ENCODE measurements at places on chromosomes 16 and 17. TPM values are rescaled to one million over a fixed set of nuclear protein-coding genes. Genes with fewer than 3 reads are reported as not detected.

Gene LLGL2
- total RNA-seq = 165 TPM

Gene GCGR
- 1.0 TPM for total RNA-seq

Gene CYB561
- total RNA-seq = 46.3 TPM

Gene RMI2
- total RNA-seq = 47.4 TPM

Gene ADORA2B
- total RNA-seq = 2.5 TPM

Gene CCL18
- total RNA-seq = not detected

Gene MMD
- 38.6 TPM for total RNA-seq

Gene PPL
- 61.5 TPM for total RNA-seq

Gene RNF112
- not detected for total RNA-seq

Gene MYH11
- 0.19 TPM for total RNA-seq

Gene LAT
- 1.7 TPM for total RNA-seq

- DNase-seq = no peak
Measured at GRCh38 chr17:4221163-4221562, 42.6 kb downstream of the ANKFY1 start.

GRCh38 chr16:28321700-28322411 is 29.5 kb downstream of the SBK1 start:
- DNase-seq = peak; percentile 52

DNA sequence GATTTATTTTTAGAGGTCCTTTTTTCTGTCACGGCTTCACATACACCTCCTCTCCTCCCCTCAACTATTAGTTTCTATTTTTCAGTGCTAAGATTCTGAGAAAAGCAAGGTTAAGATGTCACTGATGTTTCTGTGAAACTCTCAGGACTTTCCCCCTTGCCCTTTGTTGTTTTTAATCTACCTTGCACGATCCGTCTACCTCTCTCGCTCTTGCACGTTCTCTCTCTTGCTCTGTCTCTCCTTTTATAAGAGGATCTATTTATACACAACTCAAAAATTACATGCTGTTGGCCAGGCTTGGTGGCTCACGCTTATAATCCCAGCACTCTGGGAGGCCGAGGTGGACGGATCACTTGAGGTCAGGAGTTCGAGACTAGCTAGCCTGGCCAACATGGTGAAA is 43.6 kb downstream of the RPA1 start:
- DNase-seq = no peak

DNA sequence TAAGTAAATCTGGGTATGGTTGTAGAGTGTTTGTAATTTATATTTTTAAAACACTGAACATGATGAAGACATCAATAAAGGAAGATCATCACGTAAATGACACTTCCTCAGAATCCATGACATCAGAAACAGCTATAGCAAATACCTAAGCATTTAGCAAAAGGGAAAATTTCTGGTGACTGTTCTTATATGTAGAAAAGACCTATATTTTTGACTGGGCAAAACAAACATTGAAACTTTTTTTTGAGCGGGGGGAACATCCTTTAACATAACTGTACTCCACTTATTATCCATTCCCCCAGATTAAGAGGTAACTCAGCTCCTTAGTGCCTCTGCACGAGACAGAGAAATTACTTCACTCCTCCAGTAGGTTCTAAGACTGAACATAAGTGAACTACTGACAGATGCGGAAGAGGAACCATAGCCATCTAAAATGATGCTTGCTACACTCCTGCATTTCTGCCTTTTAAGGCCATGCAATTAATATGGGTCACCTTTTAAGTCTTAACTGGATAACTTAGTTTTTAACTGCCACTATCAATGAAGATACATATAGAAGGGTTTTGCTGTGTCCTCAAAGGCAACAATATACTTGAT is 9.4 kb downstream of the CRYBA1 start:
- no peak for DNase-seq

GRCh38 chr16:28202147-28202746 is 9.5 kb downstream of the XPO6 start:
- DNase-seq = no peak

DNA sequence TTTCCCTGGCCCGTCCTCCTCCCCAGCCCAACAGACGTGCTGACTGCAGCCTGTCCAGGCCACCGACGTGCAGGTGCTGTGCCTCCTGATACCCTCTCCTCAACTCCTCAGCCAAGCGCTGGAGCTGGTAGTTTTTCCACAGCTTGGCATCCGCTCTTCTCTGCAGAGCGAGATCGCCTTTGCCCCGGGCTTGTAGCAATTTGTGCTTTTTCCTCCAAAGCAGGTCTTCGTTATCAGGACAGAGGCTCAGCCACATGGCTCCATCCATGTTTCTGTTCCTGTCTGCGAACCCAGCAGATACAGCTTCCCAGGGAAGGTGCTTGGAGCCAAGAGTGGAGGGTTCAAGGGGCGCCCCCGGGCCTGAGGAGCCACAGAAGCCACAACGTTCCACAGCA is 10.9 kb downstream of the CEP295NL start:
- no peak for DNase-seq

DNA sequence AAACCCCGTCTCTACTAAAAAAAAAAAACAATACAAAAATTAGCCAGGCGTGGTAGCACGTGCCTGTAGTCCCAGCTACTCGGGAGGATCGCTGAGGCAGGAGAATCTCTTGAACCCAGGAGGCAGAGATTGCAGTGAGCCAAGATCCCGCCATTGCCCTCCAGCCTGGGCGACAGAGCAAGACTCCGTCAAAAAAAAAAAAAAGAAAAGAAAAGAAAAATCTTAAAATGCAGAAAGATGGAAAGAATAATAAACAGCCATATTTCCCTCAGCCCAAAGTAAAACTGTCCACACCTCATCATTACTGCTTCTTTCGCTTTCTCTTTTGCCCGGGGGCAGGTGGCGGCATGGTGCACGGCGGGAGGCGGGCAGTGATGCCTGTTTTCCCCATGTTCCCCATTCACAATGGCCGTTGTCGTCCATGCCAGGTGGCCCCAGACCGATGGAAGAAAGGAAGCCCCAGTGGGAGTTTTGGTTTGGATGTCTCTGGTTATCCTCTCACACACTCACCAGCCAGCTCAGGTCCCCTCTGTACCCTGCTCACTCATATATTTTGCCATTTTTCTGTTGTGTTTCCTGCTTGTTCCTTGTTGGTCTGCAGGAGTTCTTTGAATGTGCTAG is 37.0 kb upstream of the PEMT start:
- DNase-seq = no peak

GRCh38 chr17:1905190-1905913 is 75.5 kb downstream of the RPA1 start:
- no peak for DNase-seq

- DNase-seq = no peak
Measured at GRCh38 chr17:74951680-74952421, 16.2 kb downstream of the OTOP3 start.

- DNase-seq = peak; percentile 83
Measured at GRCh38 chr17:74671031-74671771, 41.5 kb downstream of the CD300LF start.

GRCh38 chr17:14794961-14795360 is 470.2 kb downstream of the PMP22 start:
- DNase-seq = no peak

DNA sequence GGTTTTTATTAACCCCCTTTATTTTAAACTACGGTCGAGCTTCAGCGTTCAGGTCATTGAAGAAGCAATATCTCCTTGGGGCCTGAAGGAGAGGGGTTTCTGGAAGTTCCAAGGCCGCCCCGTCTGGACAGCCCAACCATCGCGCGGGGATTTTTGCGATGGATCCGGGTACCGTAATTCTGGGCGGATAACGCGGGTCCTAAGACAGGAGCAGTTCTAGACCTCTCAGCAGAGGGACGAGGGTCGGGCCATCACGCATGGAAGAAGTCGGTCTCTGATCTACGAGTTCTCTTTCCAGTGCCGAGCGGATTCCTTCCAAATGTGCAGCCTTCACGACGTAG is 3.6 kb downstream of the BORCS6 start:
- DNase-seq = no peak

GRCh38 chr16:14405611-14406537 is 224.2 kb downstream of the PARN start:
- peak; percentile 37 for DNase-seq

DNA sequence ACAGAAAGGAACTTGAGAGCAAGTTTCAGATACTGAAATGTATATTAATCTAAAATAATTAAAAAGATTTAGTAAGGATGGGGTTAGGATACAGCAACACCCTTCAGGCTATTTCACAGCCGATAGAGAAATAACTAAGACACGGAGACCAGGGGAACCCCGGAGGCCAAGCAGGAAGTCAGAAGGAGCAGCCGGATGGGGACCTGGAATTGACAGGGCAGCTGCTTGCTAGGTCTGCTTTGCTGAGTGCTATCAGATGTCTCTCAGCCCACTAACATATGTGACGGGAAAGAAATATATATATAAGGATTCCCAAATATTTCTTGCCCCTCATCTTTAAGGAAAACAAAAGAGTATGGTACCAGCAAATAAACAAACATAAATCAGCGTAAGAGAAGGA is 154.1 kb upstream of the CDH5 start:
- no peak for DNase-seq

GRCh38 chr16:88939245-88939971 is 37.6 kb downstream of the CBFA2T3 start:
- DNase-seq = no peak

DNA sequence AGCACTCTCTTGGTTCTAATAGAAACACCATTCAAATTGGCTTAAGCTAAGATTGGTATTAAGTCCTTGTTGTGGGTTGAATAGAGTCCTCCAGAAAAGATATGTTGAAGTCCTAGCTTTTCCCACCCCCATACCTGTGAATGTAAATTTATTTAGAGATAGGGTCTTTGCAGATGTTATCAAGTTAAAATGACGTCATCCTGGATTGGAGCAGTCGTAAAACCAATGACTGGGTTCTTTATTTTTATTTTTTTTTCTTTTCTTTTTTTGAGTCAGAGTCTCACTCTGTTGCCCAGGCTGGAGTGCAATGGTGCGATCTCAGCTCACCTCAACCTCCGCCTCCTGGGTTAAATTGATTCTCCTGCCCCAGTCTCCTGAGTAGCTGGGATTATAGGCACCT is 658.6 kb upstream of the RBFOX1 start:
- no peak for DNase-seq

DNA sequence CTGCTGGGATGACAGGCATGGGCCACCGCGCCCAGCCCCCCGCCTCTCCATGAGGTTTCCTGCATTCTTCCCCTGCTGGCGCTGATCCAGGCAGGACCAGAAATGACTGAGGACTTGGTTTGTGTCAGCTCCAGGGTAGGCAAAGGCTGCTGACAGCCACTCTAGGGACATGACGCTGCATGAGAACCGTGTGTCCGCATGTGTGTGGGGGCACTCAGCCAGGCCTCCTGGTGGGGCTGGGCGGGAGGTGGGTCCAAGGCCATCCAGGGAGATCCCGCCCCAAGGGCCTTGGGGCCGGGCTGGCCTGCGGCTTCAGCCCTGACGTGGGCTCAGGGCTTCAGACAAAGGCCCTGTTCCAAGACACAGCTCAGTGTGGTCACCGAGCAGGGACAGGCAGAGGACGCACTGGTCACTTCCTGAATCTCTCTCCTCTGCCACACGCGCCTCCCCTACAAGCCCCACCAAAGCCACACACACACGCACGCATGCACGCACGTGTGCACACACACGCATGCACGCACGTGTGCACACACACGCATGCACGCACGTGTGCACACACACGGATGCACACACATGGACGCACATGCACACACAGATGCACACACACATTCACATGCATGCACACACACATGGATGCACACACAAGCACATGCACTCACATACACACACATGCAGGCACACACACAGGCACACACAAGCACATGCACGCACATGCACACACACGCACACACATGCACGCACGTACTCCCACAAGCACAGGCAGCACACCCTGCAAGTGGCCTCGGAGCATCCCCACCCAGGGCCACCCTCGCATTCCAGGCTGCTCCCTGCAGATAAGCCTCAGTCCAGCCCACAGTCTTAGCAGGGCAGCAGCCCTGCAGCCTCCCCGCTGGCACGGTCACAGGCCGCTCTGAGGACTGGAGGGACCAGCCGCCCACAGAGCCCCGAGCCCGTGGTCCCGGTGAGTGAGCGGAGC is 5.3 kb upstream of the TMEM204 start:
- no peak for DNase-seq

DNA sequence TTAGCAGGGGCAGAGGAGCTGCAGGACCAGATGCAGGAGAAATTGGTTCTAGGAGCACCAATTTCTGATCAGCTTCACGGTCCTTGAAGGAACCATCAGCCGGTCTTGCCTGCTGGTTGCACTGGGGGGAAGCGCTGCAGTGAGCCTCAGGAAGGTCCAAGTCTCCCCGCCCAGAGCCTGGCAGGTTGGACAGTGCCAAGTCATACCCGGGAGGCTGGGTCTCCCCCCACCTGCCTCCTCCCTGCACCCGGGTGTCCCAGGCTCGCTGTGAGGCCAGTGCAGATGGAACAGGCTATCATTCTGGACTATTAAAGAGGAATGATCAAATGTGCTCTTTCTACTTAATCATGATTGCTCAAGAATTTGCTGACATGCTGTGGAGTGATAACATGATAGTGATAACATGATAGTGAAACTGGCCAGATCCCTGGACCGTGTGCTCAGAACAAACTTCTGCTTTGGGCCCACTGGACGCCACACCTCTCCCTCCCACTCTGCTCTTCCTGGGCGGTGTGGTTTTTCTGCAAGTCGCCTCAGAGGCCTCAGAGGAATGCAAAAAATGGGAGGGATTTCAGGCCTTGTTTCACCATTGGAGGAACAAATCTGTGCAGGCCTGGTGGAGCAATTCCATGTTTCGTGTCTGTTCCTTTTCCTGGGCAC is 236.0 kb downstream of the IRF8 start:
- DNase-seq = no peak

- DNase-seq = no peak
Measured at GRCh38 chr17:1374431-1375177, 25.4 kb downstream of the YWHAE start.

- no peak for DNase-seq
Measured at GRCh38 chr16:75204410-75204758, 2.6 kb downstream of the CTRB2 start.

DNA sequence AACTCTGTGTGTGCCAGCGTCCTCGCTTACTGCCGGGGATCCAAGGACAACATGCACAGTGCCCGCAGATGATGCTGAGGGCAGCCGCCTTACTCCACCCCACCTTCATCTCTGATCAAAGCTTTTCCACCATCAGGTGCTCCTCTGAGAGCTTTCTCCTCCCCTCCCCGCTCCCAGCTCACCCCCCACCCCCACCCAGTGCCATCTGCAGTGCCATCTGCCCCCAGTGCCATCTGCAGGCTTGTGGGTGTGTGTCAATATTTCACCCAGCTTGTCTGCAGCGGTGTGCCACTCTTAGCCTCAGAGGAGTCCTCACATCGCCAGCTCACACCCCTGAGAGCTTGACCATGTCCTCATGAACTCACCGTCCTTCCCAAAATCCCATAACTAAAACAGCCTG is 98.2 kb upstream of the NOL11 start:
- DNase-seq = no peak

- DNase-seq = no peak
Measured at GRCh38 chr17:64750891-64751677, 89.0 kb upstream of the SMURF2 start.

All from Caco-2 (cell line).